ENCODE measurements at places on chromosomes 12 and 14.

DNA sequence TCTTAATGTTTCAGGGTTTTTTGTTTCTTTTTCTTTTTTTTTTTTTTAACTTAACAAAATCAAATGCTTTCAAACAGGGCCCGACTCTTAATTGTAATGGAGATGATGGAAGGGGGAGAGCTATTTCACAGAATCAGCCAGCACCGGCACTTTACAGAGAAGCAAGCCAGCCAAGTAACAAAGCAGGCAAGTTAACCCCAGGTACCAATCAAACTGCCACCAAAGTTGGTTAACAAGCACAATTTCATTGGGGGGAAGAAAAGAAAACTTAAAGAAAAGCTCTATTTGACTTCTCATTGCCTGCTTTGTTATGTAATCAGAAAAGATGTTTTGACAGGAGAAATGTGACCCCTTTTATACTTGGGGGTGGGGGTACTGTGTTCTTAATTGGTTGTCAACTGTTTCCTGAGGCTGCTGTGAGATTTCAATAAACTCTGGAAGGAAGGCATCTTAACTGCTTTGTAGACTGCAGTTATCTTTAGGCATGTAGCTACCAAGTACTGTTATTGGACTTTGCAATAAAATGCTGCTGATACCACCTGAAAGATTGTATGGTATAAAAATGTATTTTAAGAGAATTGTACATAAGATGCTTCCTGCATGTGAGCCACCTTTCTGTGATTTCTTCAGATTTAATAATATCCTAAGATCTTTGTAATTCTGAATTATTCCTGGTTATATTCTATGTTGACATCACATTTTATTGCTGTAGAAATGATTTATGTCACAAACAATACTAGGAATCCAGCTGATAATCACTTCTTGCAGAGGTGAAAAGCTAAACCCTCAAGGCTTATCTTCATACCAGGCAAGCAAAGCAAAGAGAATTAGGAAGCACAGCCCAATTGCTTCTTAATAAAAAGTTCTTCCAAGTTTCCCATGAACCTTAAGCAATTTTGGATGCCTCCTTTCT is 26.9 kb downstream of the MAPKAPK5 start:
- no peak for DNase-seq

GRCh38 chr14:101956179-101956885 is 8.0 kb upstream of the DYNC1H1 start:
- DNase-seq, result no peak

DNA sequence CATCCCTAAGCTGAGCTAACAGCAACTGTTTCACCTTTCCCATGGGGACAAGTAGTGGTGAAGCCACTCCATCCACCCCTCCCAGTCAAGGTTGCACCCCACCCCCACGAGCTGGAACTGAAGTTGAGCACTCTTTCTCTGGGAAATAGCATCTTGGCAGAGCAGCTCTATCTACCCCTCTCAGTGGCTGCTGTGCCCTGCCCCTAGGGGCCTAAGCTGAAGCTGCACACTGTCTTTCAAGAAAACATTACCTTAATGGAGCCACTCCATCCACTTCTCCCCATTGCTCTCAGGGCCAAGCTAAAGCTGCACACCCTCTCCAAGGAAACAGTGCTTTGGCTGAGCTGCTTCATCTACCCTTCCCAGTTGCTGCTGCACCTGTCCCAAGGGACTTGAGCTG is 170.6 kb upstream of the CCDC196 start:
- no peak for DNase-seq

GRCh38 chr12:49733219-49734017 is 7.9 kb upstream of the TMBIM6 start:
- no peak for DNase-seq

DNA sequence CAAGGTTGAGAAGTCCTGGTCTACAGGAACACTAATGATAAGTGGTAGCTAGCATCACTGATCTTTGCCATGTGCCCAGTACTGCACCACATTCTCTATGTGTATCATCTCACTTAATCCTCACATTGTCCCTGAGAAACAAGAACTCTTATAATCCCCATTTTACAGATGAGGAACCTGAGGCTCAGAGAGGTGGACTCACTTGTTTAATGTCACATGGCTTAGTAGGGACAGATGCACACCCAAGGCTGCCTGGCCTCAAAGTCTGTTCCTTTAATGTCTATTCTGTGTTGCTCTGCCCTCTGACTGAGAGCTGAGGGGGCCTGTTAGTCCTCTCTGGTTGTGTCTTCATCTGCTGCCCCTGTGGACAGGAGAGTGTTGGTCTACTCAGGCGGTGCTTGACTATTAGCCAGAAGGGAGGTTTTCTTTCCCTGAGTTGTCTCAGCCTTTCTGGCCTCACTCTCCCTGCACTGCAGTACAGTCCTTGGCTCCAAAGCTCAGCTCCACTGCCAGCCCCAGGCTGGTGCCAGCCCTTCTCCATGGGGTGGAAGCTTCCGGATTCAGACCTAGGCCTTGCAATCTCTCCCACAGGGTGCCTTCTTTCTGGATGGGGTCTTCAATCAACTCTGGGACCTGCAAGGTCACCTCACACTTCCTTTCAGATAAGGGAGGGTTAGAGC is 4.9 kb upstream of the DYNLL1 start:
- DNase-seq, result no peak
